ENCODE measurements at places on chromosomes 2 and 18. TPM values are rescaled to one million over a fixed set of nuclear protein-coding genes. Genes with fewer than 3 reads are reported as not detected.

The SRBD1 gene
- 17.6 TPM for total RNA-seq

GRCh38 chr2:39264733-39265132, 21.0 kb upstream of the CDKL4 start:
- peak; percentile 80 for DNase-seq

GRCh38 chr2:196182439-196183171, 11.2 kb upstream of the STK17B start:
- DNase-seq = peak; percentile 60

The CYTIP gene
- 64.0 TPM for total RNA-seq

DNA sequence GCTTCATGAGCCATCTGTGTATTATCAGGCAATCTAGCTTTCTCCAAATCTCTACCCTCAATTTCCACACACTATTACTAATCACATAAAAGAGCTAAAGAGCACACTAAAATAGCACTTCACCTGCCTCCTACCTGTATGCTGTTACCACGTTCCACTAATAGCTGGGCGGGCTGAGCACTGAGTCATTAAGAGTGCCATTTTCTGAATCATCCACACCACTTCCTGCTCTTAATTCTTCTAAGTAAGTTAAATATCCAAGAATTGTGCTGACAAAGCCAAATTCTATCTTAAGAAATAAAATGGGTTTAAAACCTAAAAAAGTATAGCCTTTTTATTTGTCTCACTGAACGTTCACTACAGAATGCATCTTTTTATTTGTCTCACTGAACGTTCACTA, 35.7 kb downstream of the NOL10 start:
- no peak for DNase-seq

The VAMP5 gene
- total RNA-seq = 3.8 TPM

- DNase-seq = no peak
Measured at GRCh38 chr2:36415381-36416022, 59.9 kb downstream of the CRIM1 start.

DNA sequence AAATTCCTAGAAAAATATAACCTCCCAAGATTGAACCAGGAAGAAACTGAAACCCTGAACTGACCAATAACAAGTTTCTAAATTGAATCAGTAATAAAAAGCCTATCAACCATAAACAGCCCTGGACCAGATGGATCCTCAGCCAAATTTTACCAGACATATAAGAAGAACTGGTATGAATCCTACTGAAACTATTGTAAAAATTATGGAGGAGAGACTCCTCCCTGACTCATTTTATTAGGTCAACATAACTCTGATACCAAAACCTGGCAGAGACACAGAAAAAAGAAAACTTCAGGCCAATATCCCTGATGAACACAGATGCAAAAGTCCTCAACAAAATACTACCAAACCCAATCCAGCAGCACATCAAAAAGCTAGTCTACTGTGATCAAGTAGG, 11.3 kb downstream of the NT5C1B start:
- DNase-seq = no peak

GRCh38 chr2:158378926-158379325, 77.6 kb downstream of the CCDC148 start:
- DNase-seq = no peak

All from OCI-LY7 (cell line).